Activated T-cell treated with anti-CD3 and anti-CD28 coated beads for 4 hours (primary cell): ENCODE measurements at places on chromosomes 1 and 21.

DNA sequence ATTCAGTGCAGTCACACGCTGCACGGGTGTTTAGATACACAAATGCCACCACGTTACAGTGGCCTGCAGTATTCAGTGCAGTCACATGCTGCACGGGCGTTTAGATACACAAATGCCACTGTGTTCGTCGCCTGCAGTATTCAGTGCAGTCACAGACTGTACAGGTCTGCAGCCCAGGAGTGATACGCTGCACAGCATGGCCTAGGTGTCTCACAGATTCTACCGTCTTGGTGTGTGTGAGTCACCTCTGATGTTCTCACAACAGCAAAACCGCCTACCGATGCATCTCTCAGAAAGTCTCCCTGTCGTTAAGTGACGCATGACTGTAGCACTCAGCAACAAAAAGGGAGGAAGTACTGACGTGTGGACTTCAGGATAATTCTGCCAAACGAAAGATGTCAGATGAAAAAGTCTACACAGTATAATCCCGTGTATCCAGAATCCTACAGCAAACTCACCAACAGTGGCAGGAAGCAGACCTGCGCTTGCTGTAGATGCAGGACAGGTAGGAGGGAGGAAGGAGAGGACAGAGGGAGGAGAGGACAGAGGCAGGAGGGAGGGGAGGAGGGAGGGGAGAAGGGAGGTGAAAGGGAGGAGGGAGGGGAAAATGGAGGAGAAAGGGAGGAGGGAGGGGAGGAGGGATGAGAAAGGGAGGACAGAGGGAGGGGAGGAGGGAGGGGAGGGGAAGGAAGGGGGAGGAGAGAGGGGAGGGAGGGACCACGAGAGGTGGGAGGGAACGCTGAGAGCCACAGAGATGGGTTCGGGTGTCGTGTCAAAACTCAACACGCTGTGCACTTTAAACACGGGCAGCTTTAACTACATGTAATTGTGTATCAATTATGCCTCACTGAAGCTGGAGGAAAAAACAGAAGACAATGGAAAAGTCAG, 36.3 kb upstream of the PCBP3 start:
- peak; percentile 40 for DNase-seq

- no peak for DNase-seq
Observed at GRCh38 chr1:29945426-29945825, 709.1 kb downstream of the PTPRU start.

- DNase-seq = no peak
Observed at GRCh38 chr21:36171336-36171735, 14.7 kb downstream of the DOP1B start.

DNA sequence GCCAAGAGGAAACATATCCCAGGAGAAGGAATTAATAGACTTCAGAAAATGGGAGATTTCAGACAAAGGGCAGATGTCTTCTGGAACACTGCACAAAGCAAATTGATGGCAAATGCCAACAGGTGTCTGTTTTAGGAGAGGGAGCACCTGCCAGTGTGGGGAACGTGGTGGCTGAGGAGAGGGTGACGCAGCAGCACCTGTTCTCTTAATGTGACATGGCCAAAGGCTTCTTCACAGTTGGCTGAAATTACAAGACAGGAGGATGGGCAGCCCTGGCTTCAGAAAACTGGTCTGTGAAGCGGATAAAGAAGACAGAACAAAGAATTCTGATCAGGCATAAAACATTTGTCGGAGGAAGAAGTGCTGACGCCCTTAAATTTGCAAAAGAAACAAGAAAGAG, 178.7 kb upstream of the RUNX1 start:
- DNase-seq = no peak

- DNase-seq = no peak
Observed at GRCh38 chr1:42085596-42085995, 67.6 kb upstream of the GUCA2B start.

DNA sequence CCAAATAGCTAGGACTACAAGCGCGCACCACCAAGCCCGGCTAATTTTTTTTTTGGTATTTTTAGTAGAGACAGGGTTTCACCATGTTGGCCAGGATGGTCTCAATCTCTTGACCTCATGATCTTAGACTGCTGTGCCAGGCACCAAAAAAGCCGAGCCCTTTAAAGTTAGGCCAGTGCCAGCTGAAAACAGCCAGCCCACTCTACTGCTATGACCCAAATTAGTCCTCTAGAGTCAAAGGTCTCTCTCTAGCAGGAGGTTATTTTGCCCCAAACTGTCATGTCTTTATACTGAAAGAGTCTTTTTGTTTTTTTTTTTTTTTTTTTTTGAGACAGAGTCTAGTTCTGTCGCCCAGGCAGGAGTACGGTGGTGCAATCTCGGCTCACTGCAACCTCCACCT, 9.7 kb upstream of the HHIPL2 start:
- DNase-seq = no peak

DNA sequence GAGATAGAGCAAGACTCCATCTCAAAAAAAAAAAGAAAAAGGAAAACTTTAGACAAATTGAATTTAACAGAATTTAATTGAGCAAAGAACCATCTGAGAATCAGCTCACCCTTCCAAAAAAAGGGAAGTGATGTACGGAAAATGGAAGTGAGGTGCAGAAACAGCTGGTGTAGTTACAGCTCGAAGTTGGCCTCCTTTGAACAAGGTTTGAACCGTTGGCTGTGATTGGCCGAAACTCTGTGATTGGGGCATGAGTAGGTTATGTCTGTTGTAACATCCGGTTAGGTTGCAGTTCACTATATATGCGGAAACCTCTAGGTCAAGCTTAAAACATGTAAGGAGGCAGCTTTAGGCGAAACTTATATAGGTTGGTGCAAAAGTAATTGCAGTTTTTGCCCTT, 97.9 kb upstream of the KIF26B start:
- no peak for DNase-seq

DNA sequence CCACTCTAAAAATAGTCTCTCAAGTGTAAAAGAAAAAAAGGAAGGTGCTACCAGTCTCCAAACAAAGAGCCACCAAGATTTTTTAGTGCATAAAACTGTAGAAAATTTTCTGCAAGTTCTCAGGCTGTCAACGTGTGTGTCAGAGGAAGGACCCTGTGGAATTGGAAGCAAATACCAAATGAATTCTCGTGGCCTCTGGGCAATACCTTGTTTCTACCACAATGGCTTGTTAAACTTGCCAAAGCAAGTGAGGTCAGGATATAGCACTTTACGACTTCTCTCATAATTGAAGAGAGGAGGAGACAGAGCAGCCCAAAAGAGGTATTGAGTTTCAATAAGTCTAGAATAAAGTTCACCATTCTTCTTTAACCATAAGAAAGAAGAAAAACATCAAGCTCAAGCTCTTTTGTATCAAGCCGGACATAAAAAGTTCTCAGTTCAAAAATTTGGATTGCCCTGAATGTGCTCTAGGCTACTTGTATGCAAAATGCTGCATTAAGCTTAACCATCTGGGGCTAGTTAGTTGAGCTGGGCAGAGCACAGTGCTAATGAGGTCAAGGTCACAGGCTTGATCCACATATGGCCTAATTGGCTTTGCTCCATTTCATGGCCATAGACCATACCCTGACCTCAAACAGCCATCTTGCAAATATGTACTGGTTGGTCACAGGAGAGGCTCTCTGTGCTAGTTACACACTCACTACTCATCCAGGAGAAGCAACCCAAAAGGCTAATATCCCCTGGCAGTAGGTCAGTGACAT, 60.5 kb downstream of the TBX15 start:
- no peak for DNase-seq

GRCh38 chr1:20429296-20429695, 56.7 kb downstream of the CAMK2N1 start:
- DNase-seq = no peak

- DNase-seq = no peak
Observed at GRCh38 chr1:28257736-28258135, 1.6 kb upstream of the SESN2 start.

GRCh38 chr1:118913818-118914217, 74.3 kb downstream of the TBX15 start:
- no peak for DNase-seq

DNA sequence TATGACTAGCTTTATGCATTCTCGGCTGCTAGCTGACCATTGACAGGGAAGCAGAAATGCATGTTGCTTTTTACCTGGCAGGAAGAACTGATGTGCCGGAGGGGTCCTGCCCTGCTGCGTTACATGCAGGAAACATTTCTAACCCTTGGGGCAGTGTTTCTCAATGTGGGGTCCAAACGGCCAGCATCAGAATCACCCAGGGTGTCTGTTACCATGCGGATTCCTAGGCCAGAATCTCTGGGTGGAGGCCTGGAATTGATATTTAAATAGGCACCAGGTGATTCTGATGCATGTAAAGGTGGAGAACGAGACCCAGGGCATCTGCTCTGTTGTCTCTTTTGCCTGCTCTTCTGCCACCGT, 182.7 kb downstream of the PCP4 start:
- no peak for DNase-seq

GRCh38 chr1:185843986-185844385, 109.8 kb downstream of the HMCN1 start:
- no peak for DNase-seq

GRCh38 chr1:37338658-37339057, 135.7 kb upstream of the ZC3H12A start:
- DNase-seq = no peak

DNA sequence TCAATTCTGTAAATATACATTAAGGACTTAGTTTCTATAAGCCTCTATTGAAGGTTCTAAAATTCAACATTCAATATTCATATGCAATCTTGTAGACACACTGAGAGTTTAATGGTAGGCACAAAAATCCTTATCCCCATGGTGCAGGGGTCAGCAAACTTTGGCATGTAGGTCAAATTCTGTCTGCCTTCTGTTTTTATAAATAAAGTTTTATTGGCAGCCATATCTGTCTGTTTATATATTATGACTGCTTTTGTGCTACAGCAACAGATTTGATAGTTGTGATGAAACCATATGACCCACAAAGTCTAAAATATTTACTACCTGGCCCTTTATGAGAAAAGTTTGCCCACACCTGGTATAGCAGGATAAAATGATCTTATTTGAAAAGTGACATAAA, 91.2 kb upstream of the PPIH start:
- no peak for DNase-seq

- no peak for DNase-seq
Observed at GRCh38 chr1:7256526-7256925, 471.3 kb downstream of the CAMTA1 start.

GRCh38 chr1:11629184-11630016, 24.8 kb downstream of the FBXO2 start:
- no peak for DNase-seq

- DNase-seq = no peak
Observed at GRCh38 chr1:41683681-41684500, 199.4 kb upstream of the EDN2 start.

DNA sequence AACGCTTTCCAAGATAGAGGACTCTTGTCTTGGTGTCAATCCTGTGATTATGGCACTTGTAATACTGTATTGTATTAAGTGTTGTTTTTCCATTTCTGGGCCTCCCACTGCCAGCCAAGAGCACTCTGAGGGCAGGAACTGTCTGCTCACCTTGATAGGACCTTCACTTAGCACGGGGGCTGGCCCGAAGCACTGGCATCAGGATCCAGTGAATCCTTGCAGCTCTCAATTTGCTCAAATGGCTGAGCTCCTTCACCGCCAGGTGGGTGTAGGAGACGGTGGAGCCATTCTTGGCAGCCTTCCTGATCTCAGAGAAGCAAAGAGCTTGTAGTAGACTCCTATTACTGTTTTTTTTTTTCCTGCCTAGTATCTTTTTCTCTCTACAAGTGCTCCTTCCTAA, 17.7 kb downstream of the MECR start:
- no peak for DNase-seq

DNA sequence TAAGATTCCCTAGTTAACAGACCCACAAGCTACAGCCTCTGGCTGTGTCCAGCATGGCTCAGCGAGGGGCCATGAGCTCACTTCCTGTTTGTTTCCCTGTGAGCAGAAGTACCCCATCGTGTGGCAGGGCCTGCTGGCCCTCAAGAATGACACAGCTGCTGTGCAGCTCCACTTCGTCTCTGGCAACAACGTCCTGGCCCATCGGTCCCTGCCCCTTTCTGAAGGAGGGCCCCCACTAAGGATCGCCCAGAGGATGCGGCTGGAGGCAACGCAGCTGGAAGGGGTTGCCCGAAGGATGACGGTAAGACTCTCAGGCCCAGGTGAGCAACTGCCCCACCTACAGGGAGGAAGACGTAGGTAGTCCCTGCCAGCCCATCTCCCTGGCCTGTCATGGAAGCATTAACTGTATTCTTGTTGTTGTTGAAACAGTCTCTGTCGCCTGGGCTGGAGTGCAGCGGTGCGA, 38.2 kb downstream of the ZBTB17 start:
- DNase-seq = no peak

DNA sequence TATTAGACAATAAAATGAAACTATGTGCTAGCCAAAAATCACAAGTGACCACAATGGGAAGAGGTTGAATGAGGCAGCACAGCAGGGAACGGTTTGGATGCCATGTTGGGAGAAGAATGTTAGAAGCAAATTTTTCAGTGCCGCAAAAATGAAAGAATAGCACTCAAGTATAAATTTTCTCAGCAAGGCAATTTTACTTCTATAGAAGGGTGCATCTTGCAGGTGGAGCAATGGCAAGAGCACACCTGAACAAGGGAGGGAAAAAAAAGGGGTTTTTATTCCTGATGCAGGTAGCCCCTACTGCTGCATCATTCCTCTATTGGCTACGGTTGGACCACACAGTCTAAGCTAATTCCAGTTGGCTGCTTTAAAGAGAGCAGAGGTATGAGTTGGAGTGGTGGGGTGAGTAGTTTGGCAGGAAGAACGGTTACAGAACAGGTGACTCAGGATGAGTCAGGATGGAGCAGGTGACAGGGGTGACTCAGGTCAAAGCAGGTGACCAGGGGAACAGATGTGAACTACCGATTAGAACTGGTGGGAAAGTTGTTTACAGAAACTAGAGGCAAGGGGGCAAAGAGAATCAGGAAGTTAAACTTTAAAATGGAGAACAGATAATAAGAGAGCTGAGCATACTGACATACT, 301.1 kb upstream of the NRIP1 start:
- no peak for DNase-seq

- no peak for DNase-seq
Observed at GRCh38 chr1:183473217-183473536, 878 bp downstream of the SMG7 start.

DNA sequence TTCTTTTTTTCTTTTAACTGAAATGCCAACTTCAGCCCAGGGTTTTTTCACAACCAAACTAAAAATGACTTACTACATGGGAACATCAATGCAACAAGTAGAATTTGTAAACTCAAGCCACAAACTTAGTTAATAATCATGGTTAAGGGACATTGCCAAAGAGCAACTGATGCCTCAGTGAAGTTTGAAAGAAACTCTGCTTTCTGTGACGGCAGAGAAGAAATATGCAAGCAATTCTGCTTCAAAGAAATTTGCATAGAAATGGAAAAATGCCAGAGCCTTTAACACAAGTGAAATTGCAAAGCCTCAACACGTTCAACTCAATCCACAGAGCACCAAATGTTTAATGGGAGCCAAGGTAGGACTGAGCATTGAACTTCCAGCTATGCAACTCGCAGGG, 5.0 kb upstream of the CHD5 start:
- no peak for DNase-seq

- no peak for DNase-seq
Observed at GRCh38 chr21:38809198-38809878, 3.6 kb downstream of the ETS2 start.

GRCh38 chr1:187032316-187032981, 203.7 kb downstream of the PLA2G4A start:
- no peak for DNase-seq
